NCI-H146 (cell line): ENCODE measurements at places on chromosomes 16 and 17.

- no peak for DNase-seq
These were observed 68.9 kb upstream of the KCNJ16 start for GRCh38 chr17:70006159-70006558.

DNA sequence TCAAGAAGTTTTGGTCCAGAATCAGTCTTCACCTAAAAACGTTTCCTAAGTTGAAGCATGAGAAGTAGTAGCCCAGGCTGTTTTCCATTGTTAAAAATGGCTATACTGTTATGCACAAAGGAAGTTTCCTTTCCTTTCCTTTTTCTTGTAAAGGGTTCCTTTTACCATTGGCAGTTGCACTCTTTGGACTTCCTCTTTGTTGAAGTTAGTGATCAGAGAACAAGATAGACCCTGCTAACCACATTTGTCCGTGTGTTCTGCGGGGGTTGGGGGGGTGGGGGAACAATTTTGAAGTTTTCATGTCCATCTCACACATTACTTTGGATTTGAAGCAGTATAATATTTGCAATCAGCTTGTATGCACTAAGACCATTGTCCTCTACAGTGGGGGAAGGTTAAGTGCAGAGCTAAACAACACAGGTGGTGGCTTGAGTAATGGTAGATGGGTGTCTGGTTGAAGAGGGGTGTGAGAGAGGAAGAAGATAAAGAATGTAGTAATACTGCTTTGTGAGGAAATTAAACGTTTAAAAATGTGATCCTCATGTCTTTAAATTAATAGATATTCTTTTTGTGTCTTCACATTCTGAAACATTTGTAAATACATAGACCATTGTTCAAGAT lies 1.4 kb downstream of the LPCAT2 start:
- no peak for DNase-seq

GRCh38 chr16:65176603-65177002 lies 54.7 kb upstream of the CDH11 start:
- no peak for DNase-seq

- DNase-seq = no peak
These were observed 98.7 kb downstream of the KCNJ12 start for GRCh38 chr17:21474815-21475214.

- no peak for DNase-seq
These were observed 26.4 kb upstream of the KLHDC4 start for GRCh38 chr16:87792205-87792565.

- DNase-seq = no peak
These were observed 1.1 kb upstream of the GFOD2 start for GRCh38 chr16:67720236-67720635.

GRCh38 chr17:49574323-49574781 lies 1.3 kb upstream of the NXPH3 start:
- DNase-seq = no peak

GRCh38 chr16:80848862-80849261 lies 44.5 kb upstream of the CDYL2 start:
- DNase-seq = no peak

GRCh38 chr16:86667035-86667434 lies 88.7 kb downstream of the FOXL1 start:
- DNase-seq = no peak

DNA sequence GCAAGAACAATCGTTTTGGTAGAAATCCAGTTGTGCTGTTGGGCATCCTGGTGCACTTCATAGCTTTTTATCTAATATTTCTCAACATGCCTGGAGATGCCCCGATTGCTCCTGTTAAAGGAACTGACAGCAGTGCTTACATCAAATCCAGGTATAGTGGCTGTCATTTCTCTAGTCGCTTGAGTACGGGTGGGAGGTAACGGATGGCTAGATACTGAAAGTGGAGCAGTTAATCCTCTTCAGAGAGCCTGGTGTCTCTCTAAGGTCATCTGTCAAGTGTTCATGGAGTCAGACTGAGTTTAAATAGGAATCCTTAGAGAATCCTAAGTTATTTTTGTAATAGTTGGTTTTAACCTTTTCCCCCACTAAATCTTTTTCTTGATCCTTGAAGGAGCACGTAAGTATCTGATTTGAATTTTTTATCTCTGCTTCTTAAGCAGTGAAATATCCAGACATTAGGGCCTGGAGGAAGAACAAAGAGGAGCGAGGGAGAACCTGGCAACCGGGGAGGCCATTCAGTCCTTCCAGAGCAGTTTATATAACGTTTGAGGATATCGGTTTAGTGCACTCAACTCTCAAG lies 37.2 kb downstream of the MFSD11 start:
- no peak for DNase-seq

DNA sequence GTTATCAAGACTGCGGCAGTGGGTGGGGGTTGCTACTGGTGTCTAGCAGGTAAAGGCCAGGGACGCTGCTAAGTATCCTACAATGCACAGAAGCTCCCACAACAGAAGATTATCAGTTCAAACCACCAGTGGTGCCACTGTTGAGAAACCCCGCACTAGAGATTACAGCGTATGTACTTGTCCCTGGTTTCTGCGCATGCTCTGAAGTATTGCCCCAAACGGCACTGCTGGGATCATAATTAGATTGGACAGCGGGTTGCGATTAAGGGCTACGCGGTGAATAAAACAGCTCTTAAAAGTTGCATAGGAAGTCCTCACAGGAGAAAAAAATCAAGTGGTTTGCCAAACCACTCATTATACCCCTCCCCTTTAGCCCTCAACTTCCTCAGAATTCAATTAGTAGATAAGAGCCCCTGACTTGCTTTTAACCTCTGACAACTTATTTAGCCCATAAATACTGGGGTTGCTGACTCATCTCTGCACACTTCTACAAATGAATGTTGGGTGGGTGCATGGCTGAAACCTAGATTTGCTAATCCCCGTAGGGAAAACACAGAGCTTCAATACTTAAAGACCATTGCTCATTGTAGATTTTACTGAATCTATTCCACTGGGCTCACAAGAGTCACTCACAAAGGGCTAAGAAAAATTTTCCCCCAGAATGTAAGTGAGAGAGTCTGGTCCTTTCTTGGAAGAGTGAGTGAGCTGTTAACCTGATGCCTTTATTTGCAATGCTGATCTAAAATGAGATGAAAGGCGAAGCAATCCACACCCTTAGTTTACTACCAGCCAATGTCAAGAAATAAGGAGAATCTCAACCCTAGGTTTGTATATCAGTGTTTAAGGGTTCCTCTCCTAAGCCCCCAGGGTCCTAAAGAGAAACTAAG lies 91.8 kb downstream of the RGS9 start:
- peak; percentile 10 for DNase-seq

GRCh38 chr16:67555795-67556212 lies 6.5 kb upstream of the CTCF start:
- DNase-seq = no peak

DNA sequence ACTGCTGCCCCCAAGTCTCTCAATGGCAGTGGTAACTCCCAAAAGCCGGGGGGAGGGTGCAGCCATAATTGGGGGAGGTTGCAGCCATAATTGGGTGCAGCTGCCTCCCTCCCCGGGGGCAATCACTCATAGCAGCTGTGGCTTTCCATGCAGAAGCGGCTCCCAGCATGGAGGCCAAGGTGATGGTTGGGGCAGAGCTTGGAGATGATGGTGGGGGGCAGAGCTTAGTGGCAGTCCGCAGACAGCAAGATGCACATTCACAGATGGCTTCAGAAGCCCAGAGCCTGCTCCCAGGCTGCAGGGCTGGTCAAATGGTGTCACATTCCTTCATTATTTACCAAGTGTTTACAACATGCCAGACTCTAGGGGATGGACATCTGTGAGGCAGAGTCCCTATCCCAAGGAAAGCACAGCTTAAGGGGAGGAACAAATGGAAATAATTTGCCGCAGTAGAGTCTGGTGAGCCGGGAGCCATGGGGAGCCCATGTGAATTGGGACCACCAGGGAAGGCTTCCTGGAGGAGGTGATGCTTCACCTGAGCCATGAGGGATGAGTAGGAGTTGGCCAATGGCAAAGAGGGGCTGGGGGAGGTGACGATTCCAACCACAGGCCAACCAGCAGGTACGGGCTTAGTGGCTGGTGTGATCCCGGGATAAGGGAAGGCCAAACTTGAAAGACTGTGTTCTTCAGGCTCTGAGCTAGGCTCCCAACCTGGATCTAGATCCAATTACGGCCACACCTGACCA lies 8.1 kb downstream of the DOC2B start:
- DNase-seq = peak; percentile 18

DNA sequence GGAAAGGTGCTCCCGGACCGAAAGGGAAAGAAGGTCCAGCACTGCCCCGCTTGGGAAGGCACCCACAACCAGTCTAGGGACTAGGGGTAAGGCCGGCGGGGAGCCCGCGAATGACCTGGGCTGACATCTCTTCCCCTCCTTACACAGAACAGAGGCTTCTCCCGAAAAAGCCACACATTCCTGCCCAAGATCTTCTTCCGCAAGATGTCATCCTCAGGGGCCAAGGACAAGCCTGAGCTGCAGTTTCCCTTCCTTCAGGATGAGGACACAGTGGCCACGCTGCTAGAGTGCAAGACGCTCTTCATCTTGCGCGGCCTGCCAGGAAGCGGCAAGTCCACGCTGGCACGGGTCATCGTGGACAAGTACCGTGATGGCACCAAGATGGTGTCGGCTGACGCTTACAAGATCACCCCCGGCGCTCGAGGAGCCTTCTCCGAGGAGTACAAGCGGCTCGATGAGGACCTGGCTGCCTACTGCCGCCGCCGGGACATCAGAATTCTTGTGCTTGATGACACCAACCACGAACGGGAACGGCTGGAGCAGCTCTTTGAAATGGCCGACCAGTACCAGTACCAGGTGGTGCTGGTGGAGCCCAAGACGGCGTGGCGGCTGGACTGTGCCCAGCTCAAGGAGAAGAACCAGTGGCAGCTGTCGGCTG lies 1.5 kb downstream of the CNP start:
- DNase-seq = no peak

DNA sequence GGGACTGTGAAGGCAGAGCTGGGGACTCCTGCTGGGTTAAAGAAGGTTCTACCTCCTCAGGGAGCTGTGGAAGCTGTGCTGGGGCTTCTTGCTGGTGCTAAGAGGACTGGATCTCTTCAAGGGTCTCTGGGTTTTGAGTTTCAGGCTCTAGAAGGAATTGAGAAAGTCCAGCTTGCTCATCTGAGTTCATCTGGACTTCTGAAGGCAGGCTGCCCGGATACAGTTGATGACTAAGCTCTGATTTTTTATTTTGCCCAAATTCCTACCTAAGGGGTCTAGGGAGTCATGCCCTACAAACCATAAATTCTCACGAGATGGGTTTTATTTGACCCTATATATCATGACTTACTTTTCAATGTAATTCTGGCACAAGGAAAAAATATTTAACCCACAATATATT lies 46.8 kb upstream of the TMEM97 start:
- DNase-seq = no peak

DNA sequence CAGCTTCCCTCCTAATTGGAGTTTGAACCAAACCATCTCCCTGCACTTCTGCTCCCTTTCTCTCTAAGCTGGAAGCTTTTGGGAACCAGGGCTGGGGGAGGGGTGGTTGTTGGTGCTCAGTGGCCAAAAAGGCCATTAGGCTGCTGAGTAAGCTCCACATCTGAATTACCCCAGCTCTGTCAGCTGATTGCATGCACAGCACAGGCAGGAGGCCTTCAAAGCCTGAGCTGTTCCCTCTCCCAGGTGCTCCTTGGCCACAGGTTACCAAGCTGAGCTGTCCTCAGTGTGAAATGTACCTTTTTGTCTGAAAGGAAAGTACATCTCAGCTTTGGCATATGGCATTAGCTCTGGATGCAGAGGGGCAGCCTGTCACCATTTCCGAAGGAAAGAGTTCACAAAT lies 6.2 kb upstream of the TBKBP1 start:
- DNase-seq = no peak

- DNase-seq = no peak
These were observed 9.4 kb upstream of the ELAC2 start for GRCh38 chr17:13027246-13027645.

DNA sequence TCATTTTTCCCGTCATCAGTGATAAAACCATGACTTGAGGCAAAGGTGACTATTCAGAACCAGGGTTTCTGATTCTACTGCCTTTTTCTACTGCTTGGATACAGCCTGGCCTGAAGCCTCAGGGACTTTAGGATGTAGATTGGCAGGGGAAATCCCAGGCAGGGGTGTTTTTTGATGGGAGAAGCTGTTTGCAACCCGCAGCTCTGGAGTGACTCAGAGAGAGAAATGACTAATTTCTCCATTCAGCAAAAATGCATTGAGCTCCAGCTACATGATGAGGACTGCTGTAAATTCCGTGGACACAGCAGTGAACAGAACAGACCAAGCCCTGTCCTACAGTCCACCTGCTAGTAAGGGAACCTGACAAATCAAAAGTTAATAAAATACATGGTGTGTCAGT lies 560.6 kb downstream of the CDH13 start:
- no peak for DNase-seq

DNA sequence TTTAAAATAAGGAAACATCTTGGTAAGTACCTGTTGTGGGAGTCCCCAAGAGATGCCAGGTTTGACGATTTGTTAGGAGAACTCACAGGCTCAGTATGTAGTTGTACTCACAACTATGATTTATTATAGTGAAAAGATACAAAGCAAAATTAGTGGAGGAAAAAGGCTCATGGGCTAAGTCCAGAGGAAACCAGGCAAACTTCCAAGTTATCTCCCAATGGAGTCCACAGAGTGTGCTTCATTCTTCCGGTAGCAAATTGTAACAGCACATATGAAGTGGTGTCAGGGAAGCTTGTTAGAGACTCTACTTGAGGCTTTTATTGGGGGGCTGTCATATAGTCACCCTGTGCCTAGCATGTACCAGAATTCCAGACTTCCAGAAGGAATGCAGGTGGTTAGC lies 2.3 kb downstream of the DDX19A start:
- no peak for DNase-seq

- DNase-seq = no peak
These were observed 406.5 kb upstream of the CDH5 start for GRCh38 chr16:65959983-65960382.

GRCh38 chr17:50805486-50805885 lies 29.9 kb upstream of the WFIKKN2 start:
- peak; percentile 39 for DNase-seq

DNA sequence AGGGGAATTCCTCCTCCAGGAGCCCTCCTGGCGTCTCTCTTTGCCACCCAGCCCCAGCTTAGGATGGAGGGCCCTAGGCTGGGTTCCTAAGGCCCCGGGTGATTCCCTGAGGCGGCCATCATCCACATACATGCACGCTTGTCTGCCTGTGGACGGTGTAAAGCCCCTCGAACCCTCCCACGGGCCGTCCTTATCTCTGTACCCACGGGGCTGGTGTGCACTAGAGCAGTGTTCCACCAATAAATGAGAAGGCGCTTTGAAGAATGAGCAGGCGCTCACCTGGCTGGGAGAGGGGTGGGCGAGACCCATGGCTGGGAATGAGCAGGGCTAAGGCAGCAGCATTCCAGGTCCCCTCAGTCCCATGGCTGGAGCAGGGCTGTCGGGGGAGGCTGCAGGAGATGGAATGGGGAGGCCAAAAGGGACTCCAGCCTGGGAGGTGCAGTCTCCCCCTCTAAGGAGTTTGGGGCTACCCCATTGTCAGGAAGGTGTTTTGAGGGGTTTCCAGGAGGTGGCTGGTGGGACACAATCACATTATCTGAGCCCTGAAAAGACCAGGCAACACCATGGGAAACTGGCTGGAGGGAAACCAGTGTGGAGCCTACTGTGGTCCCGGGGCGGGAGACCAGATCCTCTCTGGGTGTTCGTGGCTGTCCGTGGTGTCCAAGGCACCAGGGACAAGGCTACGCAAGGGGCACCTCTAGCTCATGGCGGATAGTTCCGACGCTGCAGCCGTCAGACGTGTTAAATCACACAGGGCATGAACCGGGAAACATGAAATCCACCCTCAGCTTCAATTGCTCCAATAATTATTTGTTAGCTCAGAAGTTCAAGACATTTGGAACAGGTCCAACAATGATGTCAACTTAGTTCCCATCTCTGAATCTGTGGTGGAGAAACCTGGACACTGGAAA lies 87.5 kb upstream of the DNAH17 start:
- peak; percentile 76 for DNase-seq

GRCh38 chr16:89924925-89925307 lies 1.8 kb downstream of the TUBB3 start:
- no peak for DNase-seq
